Stimulated activated CD4-positive, alpha-beta T cell treated with anti-CD3 and anti-CD28 coated beads, Interleukin-1b, Interleukin-23, amount 100 ng/mL, for 1 hour (primary cell): ENCODE measurements at places on chromosomes 12 and 14.

DNA sequence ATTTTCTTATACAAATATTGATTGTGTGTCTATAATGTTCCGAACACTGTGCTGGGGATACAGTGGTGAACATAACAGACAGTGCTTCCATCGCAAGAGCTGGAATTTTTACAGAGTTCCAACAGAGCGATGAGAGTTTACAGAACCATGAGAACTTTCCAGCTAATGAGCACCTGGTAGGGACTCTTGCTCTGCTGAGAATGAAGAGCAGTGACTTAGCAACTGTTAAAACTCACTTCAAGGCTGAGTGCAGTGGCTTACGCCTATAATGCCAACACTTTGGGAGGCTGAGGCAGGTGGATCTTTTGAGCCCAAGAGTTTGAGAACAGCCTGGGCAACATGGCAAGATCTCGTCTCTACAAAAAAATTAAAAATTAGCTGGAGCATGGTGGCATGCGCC is 113.8 kb upstream of the DIO2 start:
- DNase-seq = no peak

GRCh38 chr12:124816295-124816854 is 47.3 kb downstream of the SCARB1 start:
- DNase-seq = no peak

DNA sequence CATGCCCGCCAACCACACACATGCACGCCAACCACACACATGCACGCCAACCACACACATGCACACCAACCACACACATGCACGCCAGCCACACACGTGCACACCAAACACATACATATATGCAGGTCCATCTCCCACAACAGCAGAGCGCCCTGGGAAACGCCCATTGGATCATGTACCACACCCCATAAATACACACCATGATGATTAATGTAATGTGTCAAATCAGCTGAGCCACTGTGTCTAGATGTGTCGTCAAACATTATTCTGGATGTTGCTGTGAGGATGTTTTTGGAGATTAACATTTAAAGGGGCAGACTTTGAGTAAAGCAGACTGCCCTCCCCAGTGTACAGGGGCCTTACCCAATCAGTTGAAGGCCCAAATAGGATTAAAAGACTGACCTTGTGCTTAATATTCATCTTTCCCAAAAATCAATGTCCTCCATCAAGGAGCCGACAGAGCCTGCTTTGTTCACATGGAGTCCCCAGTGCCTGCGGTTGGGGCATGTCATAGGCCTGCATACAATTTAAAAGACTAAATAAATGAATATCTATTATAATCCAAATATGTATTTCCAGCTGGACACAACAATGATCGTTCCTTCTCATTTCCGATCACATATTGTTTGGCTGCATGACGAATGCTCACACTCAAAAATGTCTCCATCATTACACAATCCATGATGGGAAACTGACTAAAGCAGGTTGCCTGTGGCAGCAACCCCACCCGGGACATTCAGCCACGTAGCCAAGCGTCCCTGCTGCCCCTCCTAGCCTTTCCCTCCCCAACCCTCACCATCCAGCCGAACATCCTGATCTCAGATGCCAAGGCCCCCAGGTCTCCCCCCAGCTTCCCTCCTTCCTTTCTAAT is 23.2 kb upstream of the BDKRB2 start:
- no peak for DNase-seq

DNA sequence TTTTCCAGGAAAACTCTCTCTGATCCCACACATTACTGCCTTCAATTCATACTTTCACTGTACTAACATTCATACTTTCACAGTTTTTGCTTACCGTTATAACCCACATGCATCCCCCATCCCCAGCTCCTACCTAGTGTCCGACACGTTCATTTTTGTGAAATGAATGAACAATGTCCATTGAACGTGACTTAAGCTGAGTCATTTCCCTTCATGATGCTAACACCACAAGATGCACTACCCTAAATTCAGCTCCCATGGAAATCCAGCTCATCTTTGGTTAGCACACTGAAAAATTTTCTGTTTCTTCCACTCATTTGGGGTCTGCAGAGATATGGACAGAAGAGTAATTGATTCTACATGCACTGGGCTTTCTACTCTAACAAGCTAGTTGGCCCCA is 84.7 kb downstream of the GALNT4 start:
- no peak for DNase-seq

DNA sequence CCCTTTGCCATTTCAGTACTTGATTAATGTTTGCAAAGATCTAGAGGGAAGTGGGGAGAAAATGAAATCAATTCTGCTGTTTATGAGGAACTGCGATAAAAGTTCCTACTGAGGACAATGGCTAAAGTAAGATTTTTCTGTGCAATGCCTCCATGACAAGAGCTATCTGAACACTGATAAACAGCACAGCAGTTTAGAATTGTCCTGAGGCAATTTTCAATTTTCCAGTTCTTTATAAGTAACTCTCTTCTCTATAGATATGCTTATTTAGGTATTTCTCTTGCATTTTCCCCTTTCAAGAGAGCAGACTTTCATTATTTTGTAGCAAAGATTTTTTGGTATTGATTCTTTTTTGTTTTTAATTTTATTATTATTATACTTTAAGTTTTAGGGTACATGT is 34.6 kb upstream of the TMTC2 start:
- no peak for DNase-seq

- no peak for DNase-seq
These were observed 7.6 kb downstream of the RNASE11 start for GRCh38 chr14:20580242-20580641.

DNA sequence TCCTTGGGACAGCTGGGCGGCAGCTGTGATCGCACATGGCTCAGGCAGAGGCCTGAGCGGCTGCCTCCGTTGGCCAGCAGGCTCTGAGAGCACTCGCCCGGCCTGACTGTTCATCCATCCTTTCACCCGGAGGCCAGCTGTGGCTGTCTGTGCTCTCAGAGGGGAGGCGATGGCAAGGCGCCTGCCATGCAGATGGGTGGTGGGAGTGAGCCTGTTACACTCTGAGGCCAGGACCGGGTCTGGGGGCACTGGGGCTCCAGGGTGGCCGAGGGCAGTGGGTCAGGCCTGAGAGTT is 292.3 kb downstream of the TMEM121 start:
- no peak for DNase-seq

- no peak for DNase-seq
These were observed 209.2 kb upstream of the C14orf180 start for GRCh38 chr14:104370256-104370870.

GRCh38 chr12:5433081-5433844 is 1.4 kb downstream of the NTF3 start:
- no peak for DNase-seq

- DNase-seq = no peak
These were observed 568 bp downstream of the CCDC184 start for GRCh38 chr12:48183876-48184548.

- DNase-seq = no peak
These were observed 13.3 kb upstream of the BTG1 start for GRCh38 chr12:92158796-92159439.

- no peak for DNase-seq
These were observed 261.9 kb upstream of the LRIG3 start for GRCh38 chr12:59182191-59182590.

DNA sequence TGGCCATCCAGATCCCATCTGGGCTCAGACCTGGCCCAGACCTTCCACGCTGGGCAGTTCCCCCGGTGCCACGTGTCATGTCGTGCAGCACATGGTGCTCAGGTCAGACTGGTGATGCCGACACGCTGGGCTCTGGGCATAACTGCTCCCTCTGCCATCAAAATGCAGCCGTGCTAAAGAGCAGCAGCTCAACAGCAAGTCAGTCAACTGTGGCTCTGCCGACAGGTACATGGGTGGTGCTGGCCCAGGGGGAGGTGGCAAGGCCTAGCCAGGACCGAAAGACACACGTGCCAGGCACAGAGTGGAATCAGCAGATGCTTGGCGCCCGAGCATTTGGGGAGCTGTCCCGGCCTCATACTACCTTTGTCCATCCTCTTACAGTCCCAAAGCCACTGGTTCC is 1.6 kb downstream of the MCRS1 start:
- no peak for DNase-seq

- no peak for DNase-seq
These were observed 57.0 kb downstream of the OTOGL start for GRCh38 chr12:80156306-80156705.

DNA sequence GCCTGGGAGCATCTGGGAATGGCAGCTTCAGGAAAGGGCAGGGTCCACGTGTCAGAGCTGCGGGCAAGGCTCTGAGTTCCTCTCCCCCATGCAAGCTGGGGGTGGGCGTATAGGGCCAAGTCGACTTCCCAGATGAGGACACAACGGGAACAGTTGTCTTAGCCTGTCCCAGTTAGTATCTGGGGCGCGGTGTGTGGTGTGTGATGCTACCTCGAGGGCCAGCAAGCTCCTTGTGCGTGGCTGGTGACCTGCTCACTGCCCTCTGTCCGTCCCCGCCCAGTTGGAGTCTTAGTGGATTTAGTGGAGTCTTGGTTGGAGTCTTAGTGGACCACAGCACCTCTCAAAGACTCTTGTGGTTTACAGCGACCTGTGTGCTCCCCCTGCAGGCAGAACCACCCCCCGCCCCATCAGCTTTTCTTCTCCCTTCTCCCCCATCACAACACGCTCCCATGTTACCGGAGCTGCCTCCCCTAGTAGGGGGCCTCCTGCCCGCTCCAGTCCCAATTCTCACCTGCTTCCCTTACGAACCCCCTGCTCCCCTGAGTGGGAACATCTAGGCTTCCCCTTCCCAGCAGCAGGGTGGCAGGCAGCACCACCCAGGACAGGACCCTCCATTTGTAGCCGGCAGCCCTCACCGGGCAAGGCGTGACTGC is 8.7 kb downstream of the ASPG start:
- DNase-seq = no peak

GRCh38 chr12:128784030-128784760 is 39.6 kb downstream of the SLC15A4 start:
- no peak for DNase-seq

DNA sequence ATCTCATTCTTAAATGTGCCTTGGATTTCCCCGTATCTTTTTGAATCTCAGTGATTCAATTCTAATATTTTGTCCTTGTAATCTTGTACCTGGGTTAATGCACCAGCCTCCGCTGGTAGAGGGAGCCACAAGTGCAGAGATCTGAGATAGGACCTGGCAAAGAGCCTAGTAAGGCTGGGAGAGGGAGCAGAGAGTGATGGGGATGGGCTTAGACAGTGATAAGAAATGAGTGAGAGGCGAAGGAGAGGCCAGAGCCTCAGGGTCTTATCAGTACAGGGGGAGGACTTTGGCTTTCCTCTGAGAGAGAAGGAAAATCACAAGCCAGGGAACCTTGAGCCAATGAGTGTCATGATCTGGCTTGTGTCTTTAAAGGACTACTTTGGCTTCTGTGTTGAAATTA is 30.5 kb upstream of the LMNTD1 start:
- no peak for DNase-seq

- no peak for DNase-seq
These were observed 67.7 kb downstream of the NT5DC3 start for GRCh38 chr12:103773109-103773910.

- no peak for DNase-seq
These were observed 37.7 kb downstream of the GYS2 start for GRCh38 chr12:21566907-21567394.

DNA sequence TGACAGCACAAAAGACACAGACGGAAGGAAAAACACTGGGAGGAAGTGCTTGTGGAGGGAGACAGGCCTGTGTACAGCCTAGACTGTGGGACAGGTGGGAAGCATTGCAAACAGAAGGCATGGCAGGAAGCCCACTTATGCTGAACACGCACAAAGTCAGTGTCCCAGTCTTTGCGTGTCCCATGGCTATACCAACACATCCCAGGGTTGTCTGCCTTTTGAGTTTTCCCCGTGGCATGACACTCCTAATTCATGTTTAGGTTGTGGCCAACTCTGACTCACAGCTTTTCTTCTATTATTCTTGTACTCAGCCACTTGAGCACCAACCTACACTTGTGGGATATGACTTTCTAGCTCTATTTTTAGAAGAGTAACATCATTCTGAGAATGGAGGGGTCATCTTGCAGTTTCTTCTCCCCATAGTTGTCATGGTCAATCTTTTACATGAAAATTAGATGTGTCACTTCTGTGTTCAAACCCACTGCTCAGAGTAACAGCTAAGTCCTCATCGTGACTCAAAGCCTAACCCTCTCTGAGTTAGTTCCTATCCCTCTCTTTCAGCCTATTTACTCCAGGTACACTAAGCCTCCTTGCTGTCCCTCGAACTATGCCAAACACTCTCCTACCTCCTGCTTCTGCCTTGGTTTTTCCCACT is 27.5 kb upstream of the JPH4 start:
- DNase-seq = no peak

DNA sequence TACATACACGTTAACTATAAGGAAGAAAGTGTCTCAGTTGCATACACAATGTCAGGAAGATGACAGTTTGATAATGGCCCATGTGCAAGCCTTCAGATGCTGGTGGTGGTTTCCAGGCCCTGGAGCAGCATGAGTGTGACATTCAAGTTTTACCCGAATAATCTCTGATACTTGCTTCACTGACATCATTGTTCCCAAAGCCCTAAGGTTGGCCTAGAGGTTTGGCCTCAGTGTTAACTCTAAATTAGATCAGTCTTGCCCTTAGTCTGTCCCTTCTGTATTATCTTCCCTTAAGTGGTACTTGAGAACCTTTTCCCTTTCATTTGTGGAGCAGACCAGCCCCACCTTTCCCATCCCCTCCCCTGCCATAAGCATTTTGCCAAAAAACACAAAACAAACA is 24.0 kb upstream of the PDE1B start:
- no peak for DNase-seq

DNA sequence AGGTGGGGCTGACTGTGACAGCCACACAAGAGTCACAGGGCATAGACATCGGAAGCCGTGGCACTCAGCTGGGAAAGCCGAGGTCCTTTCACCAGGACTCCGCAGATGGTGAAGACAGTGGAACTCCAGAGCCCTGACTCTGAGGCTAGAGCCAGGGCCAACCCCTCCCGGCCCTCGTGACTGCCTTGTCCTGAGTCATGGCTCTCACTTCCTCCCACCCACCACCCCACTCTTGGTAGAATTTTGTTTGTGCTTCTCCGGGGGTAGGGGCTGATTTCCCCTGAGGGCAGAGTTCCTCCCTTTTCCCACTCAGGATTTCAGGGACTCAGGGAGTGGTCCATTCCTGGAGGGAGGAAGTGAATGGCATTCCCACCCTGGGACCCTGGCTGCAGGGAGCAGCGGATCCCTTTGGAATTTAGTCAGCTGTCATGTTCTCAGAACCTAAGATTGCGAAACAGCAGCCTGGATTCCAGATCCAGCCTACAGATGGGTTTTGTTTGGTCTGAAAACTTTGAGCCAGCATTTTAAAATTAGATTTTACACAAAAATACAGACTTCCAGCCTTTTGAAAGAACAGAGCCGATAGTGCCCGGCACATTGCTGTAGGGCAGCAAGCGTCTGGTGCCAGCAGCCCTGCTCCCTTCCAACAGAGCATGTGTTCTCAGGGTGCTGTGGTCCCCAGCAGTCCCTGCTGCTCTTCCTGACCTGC is 50.7 kb downstream of the TPCN1 start:
- no peak for DNase-seq
